MG63 (cell line): ENCODE measurements at places on chromosomes 6 and 20. TPM values are rescaled to one million over a fixed set of nuclear protein-coding genes. Genes with fewer than 3 reads are reported as not detected.
A peak's percentile ranks its signal among the peaks of the same experiment; 100 is the strongest.

Gene PNLDC1
- not detected in 2 replicates for total RNA-seq

DNA sequence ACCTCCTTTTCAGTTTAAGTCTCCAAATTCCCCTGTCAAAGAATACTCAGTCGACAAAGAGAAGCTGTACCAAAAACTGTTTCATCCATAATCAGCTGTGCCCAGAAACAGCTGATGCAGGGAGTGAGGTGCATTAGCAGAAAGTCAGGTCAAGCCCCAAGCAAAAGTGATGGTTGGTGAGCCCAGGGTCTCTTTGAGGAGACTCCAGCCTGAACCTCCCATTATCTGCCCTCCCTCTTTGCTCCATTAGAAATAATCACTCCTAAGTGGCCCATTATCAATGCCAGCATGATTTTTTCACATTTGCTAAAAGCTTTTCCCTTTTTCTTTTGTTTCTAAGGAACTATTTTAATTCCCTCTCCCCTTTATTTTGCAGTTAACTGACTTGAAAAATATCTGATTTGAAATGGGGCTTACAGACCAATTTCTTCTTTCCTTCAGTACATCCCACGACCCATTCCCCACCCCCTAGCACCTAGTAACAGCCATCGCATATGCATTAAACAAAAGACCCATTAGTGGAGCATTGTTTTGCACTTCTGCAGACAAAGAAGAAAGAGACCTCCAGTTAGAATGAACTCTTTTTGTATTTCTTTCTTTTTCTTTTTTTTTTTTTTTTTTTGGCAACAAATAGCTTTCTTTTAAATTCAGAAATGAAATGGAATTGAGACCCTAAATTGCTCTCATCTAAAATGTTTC is 257.0 kb downstream of the GRIK2 start:
- DNase-seq, result no peak

DNA sequence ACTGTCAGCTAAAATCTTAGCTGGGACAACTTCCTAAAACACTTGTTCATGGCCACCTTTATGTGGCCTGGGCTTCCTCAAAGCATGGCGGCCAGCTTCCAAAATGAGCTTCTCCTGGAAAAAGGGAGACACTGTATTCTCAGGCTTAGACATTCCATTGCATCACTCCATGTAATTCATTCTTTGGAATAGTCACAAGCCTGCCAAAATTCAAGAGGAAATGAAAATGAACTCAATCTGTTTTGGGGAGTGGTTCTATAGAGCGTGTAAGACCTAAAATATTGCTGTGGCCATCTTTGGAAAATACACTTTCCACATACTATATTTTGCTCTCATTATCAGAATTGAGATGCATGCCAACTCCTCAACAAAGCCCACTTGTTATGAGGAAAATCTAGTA is 687.0 kb downstream of the KIF16B start:
- no peak for DNase-seq

Gene TRAPPC3L
- not detected in 2 replicates for total RNA-seq

GRCh38 chr6:162951164-162951743 is 223.5 kb downstream of the PACRG start:
- DNase-seq, result no peak

DNA sequence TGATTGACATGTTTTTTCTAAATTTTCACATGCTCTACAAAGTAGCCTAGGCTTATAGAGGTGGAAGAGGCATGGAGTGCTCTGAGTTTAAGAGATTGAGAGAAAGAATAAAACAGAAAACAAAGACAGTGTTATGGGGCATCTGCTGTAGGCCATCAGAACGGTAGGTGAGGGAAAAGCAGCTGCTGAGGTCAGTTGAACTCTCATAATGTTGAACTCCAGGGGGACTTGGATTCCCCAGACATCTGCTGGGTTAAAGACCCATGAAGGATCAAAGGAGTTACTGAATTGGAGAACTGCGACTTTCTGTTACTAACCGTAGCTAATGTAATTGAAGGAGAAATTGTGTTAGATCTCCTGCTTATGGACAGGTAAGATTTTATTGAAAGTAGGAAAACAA is 333.9 kb downstream of the TFAP2B start:
- no peak for DNase-seq

Gene NOX3
- not detected in 2 replicates for total RNA-seq

- peak; percentile 98 for DNase-seq
Measured at GRCh38 chr20:35171753-35172433, at the start of gene PROCR. PROCR (plus strand) TSS chr20:35172072; CDS start chr20:35172155, 83 bp downstream.

DNA sequence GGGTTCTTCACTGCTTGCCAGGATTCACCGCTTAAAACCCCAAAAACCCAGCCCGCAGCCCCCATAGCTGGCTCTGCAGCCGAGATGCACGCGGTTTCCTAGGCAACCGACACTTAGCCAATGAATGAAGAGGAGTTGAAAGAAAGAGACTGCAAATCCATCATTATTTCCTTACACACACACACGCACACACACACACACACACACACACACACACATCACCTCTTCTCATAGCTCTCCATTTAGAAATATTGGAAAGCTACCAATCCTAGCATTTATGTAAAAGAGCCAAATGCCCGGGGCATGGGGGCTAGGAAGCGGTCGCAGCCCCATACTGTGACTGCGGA is 3.4 kb upstream of the TUBB2B start:
- DNase-seq, result no peak

- no peak for DNase-seq
Measured at GRCh38 chr6:38730140-38730862, 15.2 kb downstream of the DNAH8 start.

Gene ZNF165
- total RNA-seq, result 0.49 TPM in 1 of 2 replicates, not detected in the other
